Endodermal cell (in vitro differentiated cells): ENCODE measurements at places on chromosomes 7 and 10.

DNA sequence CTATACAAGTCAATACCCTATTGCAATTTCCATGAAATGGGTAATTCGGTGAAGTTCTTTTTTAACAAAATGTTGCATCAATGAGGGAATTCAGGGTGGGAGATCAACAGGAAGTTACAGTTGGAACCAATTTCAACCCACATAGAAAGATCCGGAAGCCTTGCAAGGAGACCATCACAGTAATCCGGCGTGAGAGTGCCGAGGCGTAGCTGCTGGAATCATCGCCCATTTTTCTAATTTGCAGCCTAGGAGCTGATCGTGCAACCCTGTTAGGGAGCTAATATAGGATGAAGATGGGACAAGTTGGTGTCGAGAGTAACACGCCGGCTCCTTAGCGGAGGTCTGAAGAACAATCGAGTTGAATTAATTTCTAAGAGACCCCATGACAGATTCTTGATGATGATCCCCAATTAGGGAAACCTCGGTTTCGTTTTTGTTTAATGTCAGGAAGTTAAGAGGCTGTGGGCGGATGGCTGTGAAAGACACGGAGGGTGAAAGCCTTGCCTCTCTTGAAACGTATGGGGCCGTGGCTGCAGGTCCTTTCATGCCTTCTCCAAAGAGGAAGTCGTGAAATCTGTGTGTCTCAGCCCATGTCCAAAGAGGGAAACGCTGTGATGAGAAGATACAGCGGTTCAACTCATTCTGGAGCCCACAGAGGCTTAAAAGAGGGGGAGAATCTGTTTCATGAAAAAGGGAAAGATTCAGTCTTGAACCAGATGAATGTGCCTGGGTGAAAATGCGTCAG, 51.2 kb upstream of the CARD11 start:
- no peak for DNase-seq

- no peak for DNase-seq
These were observed 54.5 kb downstream of the TSPAN15 start for GRCh38 chr10:69505636-69506318.

GRCh38 chr7:43650457-43651052, 67.6 kb downstream of the STK17A start:
- no peak for DNase-seq

GRCh38 chr7:52283335-52283734, 752.1 kb upstream of the POM121L12 start:
- no peak for DNase-seq

GRCh38 chr7:114062810-114063209, 144.0 kb upstream of the PPP1R3A start:
- DNase-seq = no peak

- DNase-seq = no peak
These were observed 109.3 kb upstream of the FZD8 start for GRCh38 chr10:35751347-35751746.

GRCh38 chr7:45229156-45229920, 71.7 kb downstream of the RAMP3 start:
- DNase-seq = no peak

DNA sequence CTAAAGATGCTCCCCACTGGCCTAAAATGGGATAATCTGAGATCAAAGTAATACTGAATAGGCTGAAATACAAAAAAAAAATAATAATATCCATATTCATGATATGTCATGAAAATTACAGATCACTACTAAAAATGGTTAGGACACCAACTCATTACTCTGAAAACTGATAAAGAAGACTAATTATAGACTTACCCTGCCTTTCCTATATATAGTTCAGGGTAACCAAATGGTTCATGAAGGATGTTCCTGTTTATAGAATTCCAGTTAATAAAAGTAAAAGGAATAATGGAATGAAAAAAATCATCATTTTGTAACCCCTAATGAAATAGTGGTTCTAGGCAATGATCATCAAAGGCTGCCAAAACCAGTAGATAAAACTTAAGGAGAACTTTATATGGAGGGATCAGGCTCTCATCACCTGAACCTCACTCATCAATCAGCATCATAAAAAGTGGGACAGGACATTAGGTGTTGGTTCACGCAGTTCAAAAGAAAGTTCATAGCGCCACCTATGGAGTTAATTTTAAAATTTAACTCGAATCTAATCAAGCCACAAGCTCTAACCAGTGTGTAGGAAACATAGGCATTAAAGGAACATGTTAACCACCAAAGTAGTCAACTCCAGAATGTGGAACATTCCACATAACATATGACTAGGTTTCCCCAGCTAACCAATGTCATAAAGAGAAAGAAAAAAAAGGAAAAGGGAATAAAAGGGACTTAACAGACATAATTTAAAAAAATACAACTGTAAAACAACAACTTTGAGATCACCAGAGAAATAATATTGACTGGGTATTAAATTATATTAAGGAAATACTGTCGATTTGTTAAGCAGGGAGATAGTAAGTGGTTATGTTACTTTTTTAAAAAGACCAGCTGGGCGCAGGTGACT, 35.7 kb downstream of the P4HA1 start:
- DNase-seq = no peak

DNA sequence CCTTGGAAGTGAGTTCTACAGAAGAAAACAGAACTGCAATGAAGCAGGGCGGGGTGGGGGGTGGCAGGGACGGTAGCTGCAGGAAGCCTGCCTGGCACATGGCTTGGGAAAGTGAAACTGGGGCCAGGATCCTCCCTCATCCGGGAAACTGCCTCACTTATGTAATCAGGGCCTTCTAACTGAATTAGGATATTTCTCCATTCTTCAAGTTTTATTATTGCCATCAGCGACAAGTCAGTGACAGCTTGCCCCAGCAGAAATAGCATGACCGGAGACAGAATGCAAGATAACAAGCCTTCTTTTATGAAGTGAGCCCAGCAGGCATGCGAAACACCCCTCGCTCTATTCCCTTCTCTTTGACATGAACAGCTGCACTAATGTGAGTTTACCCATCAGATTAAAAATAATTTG, 77.5 kb upstream of the CACUL1 start:
- DNase-seq = peak; percentile 41

DNA sequence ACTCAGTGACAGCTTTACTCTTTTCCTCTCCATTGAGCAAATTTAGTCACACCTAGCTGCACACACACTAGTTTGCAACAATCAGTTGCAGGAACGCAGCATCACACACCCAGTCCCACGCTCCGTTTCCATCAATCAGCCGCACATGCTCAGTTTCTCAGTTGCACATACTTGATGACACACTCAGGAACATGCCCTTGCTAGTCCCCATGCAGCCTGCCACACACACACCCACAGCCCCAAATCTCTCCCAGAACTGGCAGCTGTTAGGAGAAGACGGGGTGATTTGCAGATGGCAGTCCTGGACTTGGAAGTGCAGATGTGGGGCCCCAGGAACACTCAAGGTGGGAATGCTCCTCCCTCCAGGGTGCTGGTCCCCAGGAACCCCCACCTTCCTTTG, 7.7 kb downstream of the LBX1 start:
- DNase-seq = no peak

DNA sequence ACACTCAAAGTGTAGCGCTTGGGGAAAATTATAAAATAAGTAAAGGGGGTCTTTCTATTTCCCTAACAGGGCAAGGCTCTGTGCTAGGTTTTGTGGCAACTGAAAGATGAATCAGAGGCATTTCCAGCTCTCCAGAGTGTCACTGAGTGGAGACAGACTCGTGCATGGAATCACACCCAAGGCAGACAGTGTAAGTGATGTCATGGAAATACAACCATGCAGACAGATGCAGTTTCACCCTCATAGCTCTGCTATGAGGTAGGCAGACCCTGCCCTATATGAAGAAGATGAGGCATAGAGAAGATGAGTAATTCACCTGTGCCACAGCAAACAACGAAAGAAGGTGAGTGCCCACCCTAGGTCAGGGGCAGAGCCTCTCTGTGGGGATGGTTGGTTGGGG, 57.2 kb upstream of the PITRM1 start:
- no peak for DNase-seq

- no peak for DNase-seq
These were observed 18.1 kb downstream of the KCNH2 start for GRCh38 chr7:150959739-150960734.

DNA sequence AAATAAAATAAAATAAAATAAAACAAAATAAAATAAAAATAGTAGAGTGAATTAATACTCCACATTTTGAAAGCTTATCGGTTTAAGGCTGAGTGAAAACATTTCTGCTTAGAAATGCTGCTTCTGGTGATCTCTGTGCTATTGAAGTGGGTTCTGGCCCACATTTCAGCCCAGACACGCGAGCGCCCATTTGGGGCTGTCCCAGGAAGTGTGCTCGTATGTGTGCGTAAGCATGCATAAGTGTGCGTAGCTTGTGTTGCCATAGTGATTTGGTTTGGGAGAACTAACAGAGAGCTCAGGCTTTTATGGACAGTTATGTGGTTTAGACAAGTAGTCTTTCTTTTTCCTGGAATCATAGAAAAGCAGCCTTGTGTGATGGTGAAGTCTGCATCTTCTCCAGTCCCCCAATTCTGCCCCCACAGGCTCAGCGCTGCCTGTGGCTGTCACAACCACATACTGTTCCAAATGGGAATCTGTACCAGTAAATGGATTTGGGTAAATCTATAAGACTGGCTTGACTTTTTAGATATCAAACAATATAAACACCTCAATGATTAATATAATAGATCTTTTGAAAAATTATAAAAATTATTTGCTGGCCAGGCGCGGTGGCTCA, 29.8 kb upstream of the PURB start:
- DNase-seq = no peak

DNA sequence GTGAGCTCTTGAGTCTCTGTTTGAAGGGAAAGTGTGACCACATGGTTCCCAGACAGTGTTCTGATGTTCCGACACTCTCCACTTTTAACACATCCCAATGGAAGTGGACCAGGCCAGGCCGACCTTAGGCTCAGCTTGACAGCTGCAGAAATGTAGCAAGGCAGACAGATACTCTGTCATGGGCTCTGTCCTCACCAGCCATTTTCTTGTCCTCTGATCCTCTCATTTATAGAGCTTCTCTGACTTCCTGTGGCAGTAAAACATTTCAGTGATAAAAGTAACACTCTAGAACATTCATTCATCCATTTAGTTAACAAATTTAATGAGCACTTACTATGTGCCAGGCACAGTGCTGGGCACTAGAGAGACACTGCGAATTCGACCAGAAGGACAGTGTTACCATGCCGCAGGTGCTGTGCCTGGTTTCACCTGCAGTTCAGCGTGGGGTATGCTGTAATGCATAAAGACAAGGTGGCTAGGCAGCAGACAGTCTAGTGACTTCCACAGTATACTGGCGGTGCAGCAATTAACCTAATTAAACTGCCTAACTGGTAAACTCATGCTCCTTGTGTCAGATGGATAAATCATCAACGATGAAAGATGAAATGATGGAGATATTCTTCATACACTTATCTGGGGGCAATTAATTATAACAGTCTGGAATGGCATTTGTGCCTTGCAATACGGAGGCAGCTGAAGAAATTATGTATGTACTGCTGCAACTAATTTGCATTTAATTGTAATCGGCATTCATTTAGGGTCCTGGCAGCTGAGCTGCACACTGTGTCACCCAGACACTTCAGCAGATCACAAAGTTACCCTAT, 188.1 kb downstream of the NRP1 start:
- no peak for DNase-seq

GRCh38 chr10:110336111-110336721, 31.5 kb upstream of the SMNDC1 start:
- DNase-seq = peak; percentile 80

DNA sequence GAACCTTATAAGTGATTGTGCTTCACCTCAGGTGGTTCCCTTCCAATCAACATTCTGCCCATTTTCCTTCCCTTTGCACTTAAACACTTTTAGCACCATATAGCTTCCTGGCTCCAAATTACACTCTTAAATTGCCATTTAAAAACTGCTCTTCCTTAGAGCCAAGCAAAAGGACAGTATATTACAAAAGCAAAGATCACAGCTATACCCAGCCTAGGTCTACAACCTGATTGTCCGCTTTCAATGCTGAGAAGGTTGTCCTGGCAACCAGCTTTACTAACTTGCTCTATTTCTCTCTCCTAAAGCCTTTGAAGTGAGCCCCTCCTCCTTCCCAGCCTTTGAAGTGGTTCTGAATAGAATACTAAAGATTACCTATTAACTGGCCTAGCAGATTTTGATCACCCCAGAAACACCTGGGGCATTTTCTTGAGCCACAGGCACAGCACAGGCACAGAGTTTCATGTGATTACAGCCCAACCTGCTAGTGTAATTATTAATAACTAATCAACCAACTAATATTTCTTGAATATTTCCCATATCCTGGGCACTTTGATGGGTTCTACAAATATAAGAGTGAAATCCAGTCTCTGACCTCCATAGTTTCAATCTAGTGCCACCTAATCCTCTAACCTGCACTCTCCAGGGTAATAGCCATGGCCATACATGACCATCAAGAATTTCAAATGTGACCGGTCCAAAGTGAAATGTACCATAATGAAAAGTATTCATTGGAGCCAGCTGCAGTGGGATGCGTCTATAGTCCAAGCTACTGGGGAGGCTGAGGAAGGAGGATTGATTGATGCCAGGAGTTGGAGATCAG, 63.6 kb upstream of the TRIM24 start:
- DNase-seq = peak; percentile 70

DNA sequence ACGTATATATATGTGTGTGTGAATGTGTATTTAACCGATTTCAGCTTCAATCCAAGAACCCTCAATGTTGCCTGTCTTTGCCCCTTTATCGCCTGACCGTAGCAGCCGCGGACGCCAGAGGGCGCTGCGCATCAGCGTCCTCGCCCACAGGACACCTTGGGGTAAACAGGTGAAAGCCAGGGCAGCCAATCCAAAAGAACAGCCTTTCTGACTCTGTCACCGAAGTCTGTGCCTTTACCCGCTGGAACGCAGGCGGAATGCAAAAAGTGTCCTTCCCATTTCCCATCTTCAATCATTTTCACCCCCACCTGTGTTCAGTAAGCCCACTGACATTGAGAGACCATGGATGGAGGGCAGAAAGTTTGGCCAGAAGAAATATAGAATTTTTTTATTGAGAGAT, 3.6 kb downstream of the NXPH1 start:
- peak; percentile 95 for DNase-seq

- peak; percentile 24 for DNase-seq
These were observed 123.2 kb downstream of the ACTR3B start for GRCh38 chr7:152882576-152883310.

- no peak for DNase-seq
These were observed 168.1 kb downstream of the CCDC3 start for GRCh38 chr10:12833451-12833850.

DNA sequence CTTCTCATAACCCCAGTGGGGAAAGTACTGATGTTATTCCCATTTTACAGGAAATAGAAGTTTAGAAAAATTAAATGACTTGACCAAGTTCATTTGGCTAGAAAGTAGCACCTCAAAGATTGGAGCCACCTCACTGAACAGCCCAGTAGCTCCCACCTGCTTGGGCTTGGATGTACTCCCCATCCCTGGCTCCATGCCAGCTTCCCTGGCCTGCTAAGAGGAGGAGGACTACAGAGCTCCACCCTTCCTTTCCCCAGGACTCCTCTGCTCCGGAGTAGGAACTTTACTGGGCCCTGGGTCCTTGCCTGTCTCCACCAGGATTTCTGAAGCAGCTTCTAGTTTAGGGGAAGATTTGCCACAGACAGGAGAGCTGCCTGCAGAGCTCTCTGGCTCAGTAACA, 3.1 kb downstream of the HPS6 start:
- no peak for DNase-seq
